Bladder microvascular endothelial cell (primary cell): ENCODE measurements at places on chromosomes 4 and X. TPM values are rescaled to one million over a fixed set of nuclear protein-coding genes. Genes with fewer than 3 reads are reported as not detected.

Gene ATP5ME
- 192 and 236 TPM in 2 replicates for total RNA-seq

Gene AMER1
- total RNA-seq = 0.81 and 2.4 TPM in 2 replicates

Gene NEIL3
- total RNA-seq = 3.8 and 6.2 TPM in 2 replicates

Gene SOD3
- 0.31 and 0.32 TPM in 2 replicates for total RNA-seq

Gene TDO2
- total RNA-seq = not detected in 2 replicates
